ENCODE measurements at places on chromosomes 6 and 20.

- DNase-seq: no peak
Observed at GRCh38 chr20:7758406-7758805, 181.9 kb downstream of the HAO1 start.

GRCh38 chr20:1909097-1909496 lies 13.9 kb downstream of the SIRPA start:
- DNase-seq: no peak

DNA sequence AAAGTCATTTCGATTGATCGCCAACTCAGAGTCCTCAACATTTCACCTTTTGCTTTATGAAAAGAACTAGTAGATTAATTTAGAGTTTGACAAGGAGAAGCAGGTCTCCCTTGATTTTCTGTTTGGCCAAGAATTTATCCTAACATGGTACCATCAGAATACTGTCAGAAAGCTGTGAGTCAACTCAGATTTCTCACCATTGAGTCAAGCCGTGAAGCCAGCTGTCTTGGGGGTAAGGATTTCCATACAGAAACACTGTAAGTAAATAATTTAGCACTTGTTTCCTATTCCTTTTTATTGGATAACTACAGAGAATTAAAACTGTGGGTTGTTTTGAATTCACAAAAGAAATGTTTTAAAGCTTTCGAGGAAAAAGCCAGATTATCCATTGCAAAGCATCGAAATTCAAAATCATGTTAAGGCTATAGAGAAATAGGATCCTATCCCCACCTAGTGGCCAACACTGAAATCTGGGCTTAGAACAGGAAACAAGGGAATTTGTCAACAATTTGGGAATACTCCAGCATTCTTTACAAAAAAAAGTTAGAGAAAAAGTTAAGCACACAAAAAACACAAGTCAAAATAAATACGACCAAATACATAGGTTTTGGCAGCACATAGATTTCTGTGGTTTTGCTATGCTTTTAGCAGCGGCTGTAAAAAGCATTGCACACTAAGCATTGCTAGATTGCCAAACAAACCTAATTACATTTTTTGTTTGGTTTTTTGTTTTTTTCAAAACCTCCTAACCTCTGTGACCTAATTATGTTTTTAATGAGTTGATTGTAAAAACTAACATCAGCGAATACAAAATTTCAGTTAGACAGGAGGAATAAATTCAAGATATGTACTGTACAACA lies 44.2 kb downstream of the COL11A2 start:
- no peak for DNase-seq

- DNase-seq: peak; percentile 67
Observed at GRCh38 chr6:13767121-13767808, 47.1 kb downstream of the MCUR1 start.

DNA sequence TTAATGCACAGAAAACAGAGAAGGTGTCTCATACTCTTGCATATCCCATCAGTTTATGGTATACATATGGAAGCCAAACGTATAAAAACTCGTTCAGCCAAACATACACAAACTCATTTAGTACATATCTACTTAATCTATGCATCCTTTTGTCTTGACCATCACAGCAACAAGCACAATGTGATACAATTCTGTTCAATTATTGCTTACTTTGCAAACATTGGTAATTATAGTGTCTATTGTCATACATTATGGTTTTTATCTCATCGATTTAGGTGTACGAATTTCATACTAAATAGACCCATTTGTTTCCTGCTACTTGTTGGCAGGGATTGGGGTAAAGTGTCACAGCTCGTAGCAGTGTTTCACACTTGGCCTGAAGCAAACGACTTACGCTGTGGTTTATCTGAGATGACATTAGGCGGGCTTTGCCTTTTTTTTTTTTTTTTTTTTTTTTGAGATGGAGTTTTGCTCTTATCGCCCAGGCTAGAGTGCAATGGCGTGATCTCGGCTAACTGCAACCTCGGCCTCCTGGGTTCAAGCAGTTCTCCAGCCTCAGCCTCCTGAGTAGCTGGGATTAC lies 425.9 kb upstream of the JARID2 start:
- DNase-seq: no peak

DNA sequence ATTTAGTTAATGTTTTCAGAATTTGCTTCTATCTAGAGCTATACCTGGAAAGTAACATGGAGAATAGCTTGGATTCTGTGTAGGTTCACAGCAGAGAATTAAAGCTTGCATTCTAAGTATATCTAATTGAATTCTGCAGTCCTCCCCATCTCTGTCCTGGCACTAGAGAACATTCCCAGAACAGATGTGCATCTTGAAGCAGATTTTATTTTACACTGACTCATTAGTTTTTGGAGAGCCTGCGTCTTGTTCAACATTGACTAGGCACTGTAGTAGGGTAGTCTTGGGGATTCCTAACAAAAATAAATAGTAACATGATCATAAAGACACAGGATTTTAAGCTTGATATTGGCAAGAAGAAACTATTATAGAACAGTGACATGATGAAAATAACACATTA lies 36.2 kb upstream of the BAG2 start:
- DNase-seq: no peak

GRCh38 chr20:45500022-45500421 lies 15.4 kb downstream of the SPINT3 start:
- DNase-seq: no peak

DNA sequence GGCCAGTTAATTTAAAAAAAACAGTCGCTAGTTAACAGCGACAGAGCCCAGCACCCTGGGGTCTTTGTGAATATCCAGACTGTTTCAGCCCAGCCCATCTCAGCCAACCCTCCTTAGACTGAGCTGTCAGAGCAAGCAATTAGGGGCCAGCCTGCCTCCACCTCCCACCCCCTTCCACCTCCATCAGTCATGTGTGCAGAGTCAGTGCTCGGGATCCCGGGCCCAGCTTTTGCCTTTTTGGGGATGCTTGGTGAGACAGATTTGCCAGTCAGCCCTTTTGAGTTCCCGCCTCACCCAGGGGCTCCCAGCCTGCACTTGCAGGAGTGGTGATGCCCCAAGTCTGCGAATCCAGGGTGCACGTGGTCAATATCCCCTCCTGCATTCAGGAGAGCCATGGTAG lies 6.5 kb upstream of the FAM83D start:
- no peak for DNase-seq

DNA sequence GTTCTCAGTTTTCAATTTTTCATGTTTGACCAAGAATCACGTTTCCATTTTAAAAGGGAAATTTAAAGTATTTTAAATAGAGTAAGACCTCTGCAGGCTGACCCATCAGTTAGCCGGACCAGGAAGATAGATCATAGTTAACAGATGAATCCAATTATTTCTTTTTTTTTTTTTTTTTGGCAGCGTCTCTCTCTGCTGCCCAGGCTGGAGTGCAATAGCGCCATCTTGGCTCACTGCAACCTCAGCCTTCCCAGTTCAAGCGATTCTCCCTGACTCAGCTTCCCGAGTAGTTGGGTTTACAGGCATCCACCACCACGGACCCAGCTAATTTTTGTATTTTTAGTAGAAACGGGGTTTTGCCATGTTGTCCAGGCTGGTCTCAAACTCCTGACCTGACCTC lies 256.7 kb upstream of the CNR1 start:
- no peak for DNase-seq

DNA sequence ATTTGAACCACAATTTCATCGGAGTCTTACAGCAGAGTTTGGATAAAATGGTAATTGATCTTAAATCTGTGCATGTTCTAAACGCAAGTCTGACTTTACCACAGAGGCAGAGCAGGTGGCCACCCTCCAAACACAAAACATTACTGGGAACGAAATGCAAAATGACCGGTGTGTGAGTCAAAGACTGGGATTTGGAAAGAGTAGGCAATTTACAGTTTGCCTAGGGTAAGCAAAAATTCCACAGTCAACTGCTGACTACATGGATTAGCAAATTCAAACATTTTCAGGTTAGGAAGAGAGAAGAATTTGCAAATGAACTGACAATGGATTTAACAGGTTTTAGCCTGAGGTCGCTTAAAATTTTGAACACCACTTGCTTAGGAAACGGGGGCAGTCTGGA lies 444.4 kb downstream of the HDGFL1 start:
- DNase-seq: no peak

DNA sequence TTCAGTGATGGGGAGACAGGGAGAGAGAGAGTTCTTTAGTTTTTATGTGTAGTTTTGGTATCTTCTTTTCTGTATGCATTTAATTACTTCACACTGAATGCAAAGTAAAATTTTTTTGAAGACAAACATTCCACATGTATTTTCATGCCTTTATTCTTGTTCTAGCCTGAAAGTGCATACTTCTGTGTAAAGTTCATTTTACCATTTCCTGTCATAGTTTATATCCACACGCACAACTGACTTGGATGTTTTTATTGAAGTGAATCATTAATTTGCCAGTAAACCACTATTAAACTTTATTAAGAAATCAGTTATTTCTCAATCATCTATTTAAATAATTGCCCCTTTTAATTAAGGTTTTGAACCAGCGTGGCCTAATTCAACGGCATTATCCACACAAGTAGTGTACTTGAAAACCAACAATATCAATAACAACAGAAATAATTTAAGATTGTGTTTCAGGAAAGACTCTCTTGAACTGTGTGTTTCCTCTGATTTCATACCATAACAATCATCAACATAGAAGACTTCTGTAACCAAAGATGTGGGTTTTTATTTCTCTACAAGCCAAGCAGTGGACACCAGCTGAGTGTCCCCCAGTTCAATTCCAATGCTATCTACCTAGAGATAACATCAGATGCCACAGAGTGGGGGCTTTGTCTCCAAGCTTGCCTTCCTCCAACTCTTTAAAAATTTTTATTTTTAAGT lies 512.7 kb upstream of the JAG1 start:
- no peak for DNase-seq

DNA sequence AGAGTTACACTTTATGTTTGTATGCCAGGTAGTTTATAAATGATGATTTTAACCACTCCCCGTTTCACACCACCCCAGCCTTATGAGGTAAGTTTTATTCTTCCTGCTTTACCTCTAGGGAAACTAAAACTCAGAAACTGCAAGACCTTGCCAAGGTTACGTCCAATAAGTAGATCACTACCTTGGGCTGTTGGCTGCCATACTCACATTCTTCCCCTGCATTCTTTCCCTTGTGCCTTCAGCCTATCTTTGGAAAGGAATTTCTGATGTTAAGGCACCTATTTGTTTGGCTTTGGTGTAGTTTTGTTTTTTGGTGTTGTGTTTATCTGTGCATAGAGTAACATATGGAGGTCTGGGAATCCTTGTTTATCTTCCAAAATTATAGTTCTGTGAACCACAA lies 122.1 kb downstream of the UST start:
- no peak for DNase-seq

- no peak for DNase-seq
Observed at GRCh38 chr6:128738112-128738511, 144.8 kb upstream of the LAMA2 start.
